GM12891 (cell line): ENCODE measurements at places on chromosomes 3 and 15.

DNA sequence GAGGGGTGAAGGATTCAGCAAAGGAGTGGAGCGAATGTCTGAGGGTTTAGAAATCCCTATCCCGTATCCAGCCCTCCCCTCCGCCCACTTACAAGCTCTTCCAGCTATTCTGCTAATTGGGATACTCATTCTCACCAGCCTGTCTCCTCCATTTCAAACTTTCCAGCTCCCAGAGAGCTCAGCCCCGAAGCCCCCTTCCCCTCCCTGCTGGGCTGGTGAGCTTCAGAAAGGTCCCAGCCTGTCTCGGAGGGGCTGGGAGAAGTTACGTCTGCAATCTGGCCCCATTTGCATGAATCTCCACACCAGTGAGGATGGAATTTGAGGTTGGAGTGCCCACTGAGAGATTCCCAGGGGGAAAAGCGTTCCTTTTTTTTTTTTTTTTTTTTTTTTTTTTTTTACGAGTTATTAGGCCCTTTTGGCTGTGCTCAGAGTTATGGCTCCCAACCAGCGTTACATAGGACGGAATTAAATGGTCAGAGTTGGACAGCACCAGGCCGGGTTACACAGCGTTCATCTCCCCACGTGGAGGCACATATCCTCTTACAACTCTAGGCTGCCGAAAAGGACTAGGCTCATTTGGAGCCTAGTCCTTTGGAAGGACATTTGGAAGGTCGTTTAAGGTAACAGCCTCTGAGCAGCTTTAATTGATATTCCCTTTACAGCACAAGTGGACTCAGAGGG, 34.6 kb downstream of the FGD5 start:
- DNase-seq: no peak

GRCh38 chr3:139560411-139560810, 20.9 kb upstream of the RBP1 start:
- DNase-seq: no peak

DNA sequence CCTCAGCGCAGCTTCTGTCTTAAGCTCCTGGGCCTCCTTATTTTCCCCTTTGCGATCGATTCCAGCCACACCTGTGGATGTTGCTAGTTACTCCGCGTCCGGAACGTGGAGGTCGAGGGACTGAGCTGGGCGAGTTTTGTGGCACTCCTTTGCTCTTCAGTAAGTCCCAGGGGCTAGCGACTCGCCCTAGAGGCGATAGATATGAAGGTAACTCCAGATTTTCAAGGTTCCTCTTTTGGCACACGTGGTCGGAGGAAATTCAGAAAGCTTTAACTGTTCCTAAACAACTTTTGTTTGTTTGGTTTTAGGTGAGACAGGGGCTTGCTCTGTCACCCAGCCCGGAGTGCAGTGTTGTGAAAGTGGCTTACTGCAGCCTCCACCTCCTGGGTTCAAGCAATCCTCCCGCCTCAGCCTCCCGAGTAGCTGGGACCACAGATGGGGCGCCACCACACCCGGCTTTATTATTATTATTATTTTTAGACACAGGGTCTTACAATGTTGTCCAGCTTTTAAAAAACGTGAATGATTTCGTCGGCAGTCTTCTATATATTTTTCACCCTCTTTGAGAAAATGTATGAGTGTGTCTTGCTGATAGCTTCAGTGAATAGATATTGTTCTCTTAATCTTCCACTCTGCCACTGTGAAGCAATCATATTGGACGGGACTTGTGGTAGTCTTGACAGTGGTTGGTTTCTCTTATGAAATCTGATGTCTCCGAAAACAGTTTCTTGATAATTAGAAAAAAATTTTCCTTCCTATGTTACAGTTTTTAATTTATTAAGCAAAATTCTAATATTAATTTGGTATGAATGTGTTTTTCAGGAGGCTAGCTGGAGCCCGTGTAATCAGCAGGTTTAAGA, 785 bp downstream of the MFSD1 start:
- DNase-seq: peak; percentile 25

DNA sequence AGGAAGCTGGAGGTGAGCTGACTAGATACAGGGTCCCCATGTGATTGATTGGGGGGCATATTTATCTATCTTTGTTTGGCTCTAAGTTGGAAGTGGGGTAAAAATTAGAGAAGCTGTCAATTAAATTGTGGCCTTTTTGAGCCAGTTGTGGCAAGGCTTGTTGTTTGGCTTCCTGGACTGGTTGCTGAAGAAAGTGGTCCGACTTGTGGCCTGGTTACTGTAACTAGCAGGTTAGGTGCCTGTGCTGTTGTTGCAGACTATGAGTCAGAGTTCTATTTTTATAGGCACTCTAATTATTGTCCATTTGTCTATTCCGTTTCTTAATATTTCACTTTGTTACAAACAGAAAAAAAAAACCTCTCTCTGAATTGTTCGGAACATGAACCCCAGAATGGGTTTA, 129.1 kb upstream of the CNTN6 start:
- no peak for DNase-seq

DNA sequence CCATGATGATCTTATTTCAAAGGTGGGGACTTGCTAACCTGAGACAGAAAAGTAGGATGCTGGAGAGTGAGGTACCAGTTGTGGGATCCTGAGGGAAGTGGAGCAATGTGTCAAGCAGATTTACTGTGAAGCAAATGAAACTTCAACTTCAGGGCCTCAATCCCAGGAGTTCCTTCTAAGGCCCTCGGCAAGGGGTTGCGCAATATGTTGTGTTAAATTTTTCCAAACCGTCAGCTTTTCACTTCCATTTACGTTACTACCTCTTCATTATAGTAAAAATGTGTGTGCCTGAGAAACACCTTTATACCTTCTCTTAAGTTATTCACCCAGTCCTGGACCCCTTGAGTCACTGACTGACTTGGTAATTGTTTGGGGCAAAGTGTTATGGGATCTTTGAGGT, 42.5 kb upstream of the KCNH8 start:
- DNase-seq: no peak

DNA sequence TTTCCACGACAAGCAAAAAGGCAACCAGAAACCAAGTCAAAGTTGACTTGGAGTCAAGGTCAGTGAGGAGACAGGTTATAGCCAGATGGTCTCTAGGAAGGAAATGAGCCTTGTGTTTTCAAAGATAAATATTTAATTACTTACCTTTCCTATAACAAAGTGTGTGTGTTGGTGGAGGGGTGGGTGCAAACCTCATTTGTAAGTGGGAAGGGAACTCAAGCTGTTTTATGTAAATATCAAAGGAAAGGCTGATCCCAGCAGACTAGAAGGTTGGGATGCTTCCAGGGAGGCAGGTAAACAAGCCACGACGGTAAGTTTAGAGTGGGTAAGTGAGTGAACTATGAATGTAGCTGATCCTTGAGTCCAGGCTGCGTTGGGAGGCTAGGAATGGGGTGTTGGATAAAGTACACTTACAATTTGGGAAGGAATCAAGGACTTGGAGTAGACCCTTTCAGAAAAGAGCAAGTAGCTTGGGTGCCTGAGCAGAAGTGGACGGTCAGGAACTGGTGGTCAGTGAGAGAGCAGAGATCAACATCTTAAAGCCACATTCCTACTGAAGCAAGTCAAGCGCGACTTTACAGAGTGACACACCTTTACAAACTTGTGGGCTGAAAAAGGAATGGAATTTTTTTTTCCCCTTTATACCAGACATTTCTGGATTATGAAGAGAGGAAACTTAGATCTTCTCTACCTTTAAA, 82.0 kb upstream of the TBL1XR1 start:
- DNase-seq: no peak

- DNase-seq: no peak
Observed at GRCh38 chr3:113454057-113454456, 12.8 kb upstream of the CFAP44 start.

GRCh38 chr15:53389271-53390037, 370.0 kb downstream of the WDR72 start:
- DNase-seq: no peak

DNA sequence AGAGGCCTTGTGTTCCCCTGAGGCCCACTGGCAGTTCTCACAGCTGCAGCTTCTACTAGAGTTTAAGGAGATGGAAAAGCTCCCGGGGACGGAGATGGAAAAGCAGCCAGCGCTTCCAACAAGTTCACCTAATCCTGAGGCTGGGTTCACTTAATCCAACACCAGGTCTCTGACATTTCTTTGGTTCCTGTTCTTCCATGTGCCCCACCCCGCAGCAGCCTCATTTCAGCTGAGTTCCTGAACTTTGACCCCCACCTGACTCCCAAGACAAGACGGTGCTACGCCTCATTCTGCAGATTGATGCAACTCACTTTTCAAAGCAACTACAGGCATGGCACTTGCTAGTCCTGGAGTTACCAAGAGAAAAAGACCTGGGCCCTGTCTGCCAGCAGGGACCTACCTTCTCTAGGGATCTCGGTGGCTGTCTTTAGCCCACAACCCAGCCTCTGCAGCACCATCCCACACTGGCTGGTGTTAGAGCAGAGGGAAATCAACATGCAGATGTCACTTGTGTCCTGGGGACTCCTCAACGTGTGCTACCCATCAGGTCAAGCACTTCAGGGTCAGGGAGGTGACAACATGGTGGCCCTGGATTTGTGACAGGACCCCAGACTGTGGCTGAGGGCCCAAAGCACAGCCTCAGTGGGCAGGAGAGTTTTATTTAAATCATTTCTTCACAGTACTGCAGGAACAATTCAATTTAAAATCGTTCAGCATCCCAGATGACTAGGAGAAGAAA, 406.1 kb downstream of the VPS13C start:
- no peak for DNase-seq

- no peak for DNase-seq
Observed at GRCh38 chr3:37526511-37526910, 335.2 kb upstream of the CTDSPL start.

DNA sequence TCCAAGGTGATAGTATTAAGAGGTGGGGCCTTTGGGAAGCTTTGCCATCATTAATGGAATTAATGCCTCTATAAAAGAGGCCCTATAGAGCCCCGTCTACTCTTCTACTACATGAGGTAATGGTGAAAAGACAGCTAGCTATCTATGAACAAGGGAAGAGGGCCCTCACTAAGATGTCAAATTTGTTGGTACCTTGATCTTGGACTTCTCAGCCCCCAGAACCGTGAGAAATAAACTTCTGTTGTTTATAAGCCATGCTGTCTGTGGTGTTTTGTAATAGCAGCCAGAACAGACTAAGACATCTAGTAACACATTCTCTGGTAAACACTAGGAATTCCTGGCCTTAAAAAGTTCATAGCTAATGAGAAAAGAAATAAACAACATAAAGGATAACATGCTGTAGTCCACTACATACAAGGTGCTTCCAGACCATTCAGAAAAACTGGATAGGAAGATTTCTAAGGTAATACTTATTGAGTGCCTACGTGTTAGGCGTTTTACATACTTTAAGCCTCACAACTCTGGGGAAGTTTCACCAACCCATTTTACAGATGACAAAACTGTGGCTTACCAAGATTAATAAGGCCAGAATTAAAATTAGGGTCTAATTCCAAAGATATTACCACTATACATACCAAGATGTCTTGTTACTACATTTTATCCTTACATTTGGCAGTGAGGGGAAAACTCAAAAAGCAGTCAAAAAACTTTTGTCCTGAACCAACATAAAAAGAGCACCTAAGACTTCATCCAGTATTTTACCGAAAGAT, 3.2 kb downstream of the UBE3A start:
- DNase-seq: no peak

DNA sequence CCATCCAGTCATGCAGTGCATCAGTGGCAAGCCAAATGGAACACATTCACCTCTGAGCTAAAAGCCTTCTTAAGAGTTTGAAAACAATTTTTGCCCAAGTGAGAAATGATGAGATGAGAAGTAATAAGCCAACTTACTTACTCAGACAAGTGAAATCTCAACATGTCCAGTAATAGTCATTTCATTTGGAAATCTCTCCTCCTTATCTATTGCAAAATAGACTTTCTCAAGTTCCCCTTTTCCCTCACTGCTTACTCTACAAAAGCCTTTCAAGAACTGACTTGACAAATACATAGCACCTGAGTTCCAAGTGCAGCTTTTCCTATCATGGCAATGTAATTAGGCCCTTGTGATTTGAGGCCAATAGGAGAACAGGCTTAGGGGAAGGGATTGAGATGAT, 282.3 kb downstream of the SLC9A9 start:
- no peak for DNase-seq

GRCh38 chr15:88954431-88955277, 41.5 kb upstream of the MFGE8 start:
- no peak for DNase-seq

DNA sequence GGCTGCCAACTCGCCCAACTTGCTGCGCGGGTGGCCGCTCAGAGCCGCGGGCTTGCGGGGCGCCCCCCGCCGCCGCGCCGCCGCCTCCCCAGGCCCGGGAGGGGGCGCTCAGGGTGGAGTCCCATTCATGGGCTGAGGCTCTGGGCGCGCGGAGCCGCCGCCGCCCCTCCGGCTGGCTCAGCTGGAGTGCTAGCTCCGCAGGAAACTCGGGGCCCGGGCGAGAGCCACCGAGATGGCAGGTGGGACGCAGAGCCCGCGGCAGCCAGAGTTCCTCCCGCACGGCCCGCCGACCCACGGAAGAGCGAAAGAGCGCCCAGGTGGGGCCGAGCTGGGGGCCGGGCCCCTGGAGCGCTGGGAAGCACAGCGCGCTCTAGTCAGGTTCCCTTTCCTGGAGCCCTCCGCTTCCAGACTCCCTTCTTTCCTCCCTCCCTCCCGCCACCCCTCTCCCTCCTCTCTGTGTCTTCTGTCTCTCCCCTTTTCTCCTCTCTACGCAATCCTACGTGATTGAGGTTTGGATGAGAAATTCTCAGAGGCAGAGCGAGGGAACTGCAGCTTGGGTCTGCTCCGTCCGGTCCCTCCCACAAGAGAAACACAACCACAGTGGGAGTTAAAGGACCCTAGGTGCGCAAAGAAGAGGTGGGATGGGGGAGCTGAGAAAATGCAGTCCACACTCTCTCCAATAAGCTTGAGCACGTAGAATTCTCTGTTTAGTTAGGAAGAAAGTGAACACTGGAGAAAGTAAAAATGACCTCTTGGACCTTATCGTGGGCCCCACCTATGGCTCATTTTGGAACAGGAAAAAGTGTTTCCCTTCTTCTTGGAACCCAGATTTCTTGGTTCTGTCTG, 317.3 kb downstream of the FGF12 start:
- DNase-seq: peak; percentile 13

DNA sequence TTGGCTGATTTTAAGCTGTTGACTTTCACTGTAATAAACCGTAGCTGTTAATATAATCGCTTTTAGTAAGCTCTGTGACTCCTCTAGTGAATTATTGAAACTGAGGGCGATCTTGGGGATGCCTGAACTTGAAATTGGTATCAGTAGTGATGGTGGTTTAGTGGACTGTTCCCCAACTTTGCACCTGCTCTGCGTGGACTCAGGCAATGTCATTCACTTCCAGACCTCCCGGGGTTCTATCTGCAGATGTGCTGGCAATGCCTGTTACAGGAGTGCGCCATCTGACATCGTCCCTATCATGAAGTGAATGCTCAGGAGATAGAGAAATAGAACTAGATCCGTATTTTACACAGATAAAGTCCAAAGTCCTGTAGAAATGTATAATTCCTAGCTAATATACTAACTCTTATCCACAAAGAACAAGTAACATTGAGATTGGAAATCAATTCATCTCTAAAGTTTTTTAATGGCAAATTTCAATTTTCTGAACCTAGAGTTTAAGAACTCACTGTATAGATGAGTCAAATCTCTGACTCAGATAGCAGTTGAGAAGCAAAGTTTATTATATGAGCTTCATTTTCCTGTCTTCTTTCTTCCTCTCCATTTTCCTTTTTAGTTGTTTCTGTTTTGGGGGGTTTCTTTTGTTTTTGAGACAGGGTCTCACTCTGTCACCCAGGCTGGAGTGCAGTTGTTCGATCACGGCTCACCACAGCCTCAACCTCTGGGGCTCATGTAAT, 51.8 kb downstream of the HEG1 start:
- no peak for DNase-seq

- no peak for DNase-seq
Observed at GRCh38 chr3:163951397-163951987, 1126.8 kb downstream of the SI start.

- DNase-seq: no peak
Observed at GRCh38 chr3:48614044-48614443, 4.6 kb upstream of the UQCRC1 start.
